ENCODE measurements at places on chromosomes 5 and 9. TPM values are rescaled to one million over a fixed set of nuclear protein-coding genes. Genes with fewer than 3 reads are reported as not detected.
A peak's percentile ranks its signal among the peaks of the same experiment; 100 is the strongest.

Gene GPRIN1
- total RNA-seq = 11.5 TPM

- no peak for DNase-seq
These were observed 99.1 kb downstream of the ADAMTS6 start for GRCh38 chr5:65382582-65382981.

Gene PDE8B
- 0.66 TPM for total RNA-seq

DNA sequence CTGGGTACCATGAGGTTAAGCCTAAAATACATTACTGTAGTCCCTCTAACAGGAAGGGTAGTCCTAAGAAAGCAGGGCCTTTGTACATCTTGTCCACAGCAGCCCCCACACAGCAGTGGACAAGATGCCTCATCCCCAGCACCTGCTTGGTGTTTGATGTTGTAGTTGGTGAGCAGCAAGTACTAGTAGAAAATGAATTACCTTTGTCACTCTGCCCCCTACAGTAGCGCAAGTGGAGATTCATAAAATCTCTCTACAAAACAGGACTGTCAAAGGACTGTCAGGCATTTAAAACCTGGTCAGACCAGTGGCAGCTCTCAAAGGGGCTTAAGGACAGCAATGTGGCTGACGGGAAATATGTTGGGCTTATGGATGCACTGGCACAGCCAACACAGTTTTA, 122.5 kb downstream of the TMEM174 start:
- no peak for DNase-seq

Gene ANKRD18B
- total RNA-seq = 30.5 TPM

DNA sequence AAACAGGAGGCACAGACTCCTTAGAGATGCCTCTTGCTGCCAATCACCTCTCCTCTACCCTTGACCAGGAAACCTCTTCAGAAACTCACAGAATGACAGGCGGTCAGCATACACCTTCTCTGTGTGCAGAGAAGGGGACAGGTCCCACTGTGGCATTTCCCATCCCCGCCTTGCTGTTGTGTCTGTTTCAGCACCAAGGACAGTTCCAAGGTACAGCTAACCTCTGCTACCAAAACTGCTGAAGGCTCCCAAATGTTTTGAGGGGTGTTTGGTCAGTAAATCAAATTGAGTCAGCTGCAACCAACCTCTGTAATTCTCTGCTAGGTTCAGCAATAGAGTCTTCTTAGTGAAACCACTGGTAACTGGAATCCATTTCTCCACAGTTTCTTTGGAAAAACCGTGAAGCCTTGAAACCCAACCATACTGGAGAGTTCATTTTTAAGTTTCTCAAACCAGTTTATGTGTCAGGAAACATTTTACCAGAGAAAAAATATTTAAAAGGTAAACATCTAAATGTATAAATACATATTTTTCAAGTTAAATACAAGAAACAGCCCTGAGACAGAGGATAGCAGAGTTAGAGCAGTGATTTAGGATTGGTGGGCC, 122.0 kb downstream of the DRD1 start:
- DNase-seq = no peak

Gene EQTN
- not detected for total RNA-seq

Gene GNPDA1
- 54.0 TPM for total RNA-seq

DNA sequence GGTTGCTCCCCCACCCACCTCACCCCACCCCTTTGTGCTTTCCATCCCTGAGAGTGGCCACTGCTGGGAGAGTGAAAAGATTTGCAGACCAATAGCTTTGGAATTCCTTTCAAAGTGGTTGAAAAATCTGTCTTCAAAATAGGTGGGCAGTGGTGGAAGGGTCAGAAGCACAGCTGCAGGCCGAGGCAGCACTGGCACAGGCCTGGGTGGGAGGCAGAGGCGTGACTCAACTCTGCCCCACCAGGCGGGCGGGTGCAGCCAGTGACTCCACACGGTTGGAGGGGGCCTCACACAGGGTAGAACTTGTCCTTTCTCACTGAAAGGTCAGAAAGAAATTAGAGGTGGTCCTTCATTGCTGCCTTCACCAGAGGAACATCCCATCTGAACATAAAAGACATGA, 214.9 kb upstream of the TBCA start:
- no peak for DNase-seq

Gene C5orf22
- total RNA-seq = 25.2 TPM

Gene CDKN2A
- 284 TPM for total RNA-seq

- DNase-seq = no peak
These were observed 1.6 kb downstream of the BSPRY start for GRCh38 chr9:113350937-113351336.

Gene PDE6A
- total RNA-seq = not detected

GRCh38 chr5:83312663-83313062, 158.9 kb upstream of the VCAN start:
- DNase-seq = no peak

DNA sequence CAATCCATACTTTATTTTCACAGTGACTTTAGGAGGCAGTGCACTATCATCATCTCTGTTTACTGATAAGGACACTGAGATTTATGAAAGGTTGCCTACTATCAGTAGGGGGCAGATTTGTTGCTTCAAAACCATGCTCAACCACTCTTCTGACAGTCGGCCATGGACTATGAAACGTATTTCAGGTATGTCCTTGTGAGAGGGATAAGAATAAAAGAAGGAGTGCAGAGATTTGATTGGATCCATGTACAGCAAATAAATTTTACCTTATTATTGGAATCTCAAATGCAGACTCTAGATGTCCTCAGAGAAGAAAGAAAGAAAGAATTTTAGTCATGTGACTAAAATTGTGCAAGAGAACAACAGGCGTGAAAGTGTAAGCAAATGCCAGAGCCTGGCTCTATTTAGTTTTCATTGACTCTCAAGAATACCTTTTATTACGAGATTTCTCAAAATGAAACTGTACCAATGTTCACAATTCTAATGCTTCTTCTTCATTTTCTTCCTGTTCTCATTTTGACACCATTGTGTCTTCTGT, 296.6 kb upstream of the RASA1 start:
- peak; percentile 23 for DNase-seq

GRCh38 chr9:79572032-79572607, 355 bp downstream of the TLE4 start:
- DNase-seq = peak; percentile 13

Gene GLRA1
- total RNA-seq = not detected

DNA sequence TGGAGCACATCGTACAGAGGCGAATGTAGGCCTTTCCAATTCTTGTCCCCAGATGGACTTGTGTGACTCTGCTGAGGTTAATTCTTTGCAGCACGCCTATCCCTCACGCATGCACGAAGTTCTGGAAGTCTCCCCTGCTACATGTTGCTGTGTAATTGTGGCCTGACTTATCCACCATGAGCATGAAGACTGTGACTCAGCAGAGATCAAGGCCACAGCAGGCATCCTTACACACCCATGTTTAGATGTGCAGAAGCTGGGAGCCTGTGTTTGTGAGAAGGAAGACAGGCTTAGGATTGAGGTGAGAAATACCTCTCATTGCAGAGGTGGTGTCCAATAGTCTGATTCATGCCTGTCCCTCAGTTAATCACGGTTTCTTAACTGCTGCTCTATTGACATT, 135.6 kb downstream of the ICE1 start:
- no peak for DNase-seq

DNA sequence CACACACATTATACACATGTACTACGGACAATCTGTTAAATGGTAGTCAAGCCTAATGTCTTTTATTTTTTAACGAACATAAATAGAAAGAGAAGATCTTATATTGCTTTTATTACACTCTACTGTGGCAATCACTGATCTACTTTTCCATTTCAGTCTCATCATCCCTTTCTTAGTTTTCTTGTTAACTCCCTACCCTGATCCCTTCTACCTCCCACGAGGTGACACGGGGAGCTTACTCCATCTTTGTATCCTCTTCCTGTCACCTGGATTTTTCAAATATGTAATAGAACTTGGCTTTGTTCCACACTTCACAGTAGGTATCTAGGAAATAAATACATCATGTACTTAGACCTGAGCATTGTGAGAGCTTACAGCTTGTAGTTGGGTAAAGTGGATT, 211.0 kb downstream of the PIK3R1 start:
- no peak for DNase-seq

GRCh38 chr5:15680455-15680854, 180.5 kb downstream of the FBXL7 start:
- DNase-seq = no peak

DNA sequence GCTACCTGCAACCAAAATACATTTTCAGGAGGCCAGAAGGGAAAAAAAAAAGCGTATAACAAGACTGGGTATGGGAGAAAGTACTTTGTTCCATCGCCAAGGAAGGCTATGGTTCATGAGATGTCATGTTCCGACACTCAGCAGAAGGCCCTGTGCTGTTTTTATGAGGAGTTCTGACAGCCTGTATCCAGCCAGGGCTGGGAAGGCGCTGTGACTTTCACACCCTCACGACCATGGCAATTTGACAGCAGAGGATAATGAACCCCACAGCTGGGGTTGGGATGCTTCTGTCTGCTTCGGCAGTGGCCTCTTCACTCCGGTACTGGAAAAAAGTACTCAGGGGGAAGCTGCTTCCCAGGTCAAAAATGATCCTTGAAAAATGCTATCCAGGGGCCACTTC, 154.4 kb downstream of the PRELID2 start:
- no peak for DNase-seq

DNA sequence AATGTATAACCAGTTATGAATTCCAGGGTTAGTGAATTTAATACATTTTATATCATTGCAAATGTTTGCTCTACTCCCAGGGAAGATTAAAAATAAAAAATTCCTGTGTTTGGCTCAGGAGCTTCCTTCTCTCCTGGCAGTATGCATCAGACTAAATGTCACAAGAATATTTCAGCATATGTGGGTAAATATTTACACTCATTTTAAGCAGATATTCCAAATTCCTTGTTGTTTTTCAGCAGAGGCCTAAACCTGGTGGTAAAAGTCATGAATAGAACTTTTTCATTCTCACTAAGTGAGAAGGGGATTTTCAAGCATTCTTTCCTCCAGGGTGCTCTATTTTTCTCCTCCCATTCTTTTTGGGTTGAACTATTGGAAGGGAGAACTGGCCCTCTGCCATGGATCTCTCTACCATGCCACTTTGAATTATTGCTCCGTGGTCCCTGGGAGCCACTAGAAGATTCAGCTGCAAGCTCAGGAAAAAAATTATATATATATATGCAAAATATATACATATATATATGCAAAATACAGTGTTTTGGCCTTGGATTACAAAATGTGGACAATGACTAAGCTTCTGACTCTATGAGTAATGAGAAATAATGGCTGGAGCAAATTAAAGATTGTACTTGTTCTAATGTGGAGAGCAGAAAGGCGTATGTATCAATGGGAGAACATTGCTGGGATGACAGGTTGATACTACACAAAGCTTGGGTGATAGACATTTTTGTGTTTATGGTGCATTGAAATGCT, 180.6 kb upstream of the PAPPA start:
- DNase-seq = no peak

Gene LAMC3
- total RNA-seq = not detected

GRCh38 chr5:177366528-177367322, 9.0 kb downstream of the RGS14 start:
- DNase-seq = no peak

DNA sequence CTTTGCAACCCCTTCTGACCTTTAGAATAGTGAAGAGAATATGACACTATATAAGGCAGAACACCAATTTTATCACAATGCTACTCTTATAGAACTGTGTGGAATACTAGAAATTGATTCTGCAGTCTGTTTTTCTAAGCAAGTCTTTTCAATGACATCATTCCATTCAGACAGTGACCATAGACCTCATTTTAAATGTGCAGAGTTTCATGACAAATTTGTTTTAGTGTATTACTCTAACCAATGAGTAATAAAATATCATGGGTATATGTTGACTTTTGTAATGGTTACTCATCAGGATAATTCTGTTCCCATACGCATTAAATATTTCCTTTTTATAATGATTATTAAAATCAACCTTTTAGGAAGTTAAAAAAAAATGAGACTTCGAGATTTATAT, 219.9 kb downstream of the COX7C start:
- DNase-seq = no peak

DNA sequence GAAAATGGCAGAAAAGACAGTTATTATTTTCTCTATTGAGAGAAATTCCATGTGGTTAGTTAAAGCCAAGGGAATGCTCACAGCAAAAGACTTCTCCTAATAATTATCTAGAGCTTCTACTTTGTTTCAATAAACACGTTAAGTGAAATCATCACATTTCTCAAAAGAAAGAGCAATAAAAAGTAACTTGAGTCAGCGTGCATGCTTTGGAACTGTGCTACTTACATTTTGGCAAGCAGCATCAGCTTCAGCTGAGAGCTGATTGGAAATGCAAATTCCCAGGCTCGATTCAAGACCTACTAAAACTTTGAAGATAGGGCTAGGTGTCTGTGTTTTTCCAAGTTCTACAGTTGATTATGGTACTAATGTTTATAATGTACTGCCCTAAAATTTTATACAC, 132.1 kb downstream of the CDH18 start:
- DNase-seq = no peak

Gene PRSS3
- total RNA-seq = 29.5 TPM

Gene GRAMD2B
- total RNA-seq = 23.3 TPM

DNA sequence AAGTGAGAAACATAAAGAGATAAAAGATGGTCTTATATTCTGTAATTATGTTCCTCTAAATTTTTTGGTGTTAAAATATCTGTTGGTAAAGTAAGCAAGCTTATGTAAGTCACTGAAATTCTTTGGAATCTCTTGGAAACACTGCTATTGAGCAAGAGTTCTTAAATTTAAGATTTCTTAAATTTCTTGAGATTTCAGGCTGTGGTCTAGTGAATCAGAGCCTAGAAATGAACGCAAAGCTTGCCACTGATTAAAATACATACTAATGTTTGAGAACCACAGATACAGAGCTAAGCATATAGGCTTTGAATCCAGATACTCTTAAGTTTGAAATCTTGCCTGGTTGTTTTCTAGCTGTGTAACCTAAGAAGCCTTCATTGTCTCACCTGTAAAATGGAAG, 133.4 kb downstream of the TRPM3 start:
- no peak for DNase-seq

Gene LMNB1
- total RNA-seq = 128 TPM

DNA sequence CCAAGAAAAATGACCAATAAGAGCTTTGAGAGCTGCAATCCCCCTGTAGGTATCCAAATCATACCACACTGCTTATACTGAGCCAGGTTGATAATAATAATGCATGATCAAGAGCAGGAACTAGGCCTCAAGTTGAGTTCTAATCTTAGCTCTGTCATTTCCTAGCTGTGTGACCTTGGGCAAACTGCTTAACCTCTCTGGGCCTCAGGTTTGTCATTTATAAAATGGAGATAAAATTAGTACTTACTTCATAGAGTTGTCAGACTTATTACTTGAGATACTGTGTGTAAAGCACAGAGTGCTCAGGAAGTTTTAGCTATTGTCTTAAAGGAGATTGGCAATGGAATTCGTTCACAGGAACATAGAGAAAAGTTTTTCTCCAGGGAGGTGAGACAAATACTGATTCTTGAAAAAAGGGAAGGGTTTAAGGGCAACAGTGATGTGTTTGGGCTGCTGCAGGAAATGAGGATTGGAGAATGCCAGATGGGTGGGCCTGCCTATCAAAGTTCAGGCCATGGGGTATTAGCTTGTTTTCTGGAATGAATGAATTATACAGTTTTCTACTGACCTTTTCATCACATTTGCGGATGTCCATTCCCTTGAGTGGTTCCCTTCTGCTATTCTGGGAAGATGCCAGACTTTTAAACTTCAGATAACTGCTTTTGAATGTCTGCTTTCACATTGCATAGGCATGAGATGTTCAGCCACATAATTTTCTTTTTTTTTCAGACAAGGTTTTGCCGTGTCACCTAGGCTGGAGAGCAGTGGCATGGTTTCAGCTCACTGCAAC, 10.2 kb upstream of the ATP6V0E1 start:
- DNase-seq = no peak
